Cortex of kidney (tissue), 1 donor: ENCODE measurements at places on chromosomes 16 and 17.

- no peak for DNase-seq
Measured at GRCh38 chr17:73304438-73304837, 7.4 kb downstream of the CDC42EP4 start.

DNA sequence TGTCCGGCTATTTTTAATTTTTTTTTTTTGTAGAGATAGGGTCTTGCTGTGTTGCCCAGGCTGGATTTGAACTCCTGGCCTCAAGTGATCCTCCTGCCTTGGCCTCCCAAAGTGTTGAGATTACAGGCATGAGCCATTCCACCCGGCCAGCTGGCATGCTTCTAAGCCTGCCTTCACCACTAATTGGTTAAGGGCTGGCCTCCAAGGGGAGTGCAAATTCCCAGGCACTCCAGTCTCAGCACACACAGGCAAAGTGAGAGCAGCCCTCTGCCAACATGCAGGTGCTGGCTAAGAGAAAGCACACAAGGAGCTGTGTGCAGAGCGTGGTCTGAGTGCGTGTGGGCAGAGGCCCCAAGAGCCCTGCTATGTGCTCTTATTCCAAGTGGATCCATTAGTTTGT, 149.8 kb upstream of the HS3ST2 start:
- DNase-seq, result no peak

- DNase-seq, result no peak
Measured at GRCh38 chr16:74698222-74698621, 2.4 kb downstream of the MLKL start.

- no peak for DNase-seq
Measured at GRCh38 chr16:66030036-66030435, 336.5 kb upstream of the CDH5 start.

DNA sequence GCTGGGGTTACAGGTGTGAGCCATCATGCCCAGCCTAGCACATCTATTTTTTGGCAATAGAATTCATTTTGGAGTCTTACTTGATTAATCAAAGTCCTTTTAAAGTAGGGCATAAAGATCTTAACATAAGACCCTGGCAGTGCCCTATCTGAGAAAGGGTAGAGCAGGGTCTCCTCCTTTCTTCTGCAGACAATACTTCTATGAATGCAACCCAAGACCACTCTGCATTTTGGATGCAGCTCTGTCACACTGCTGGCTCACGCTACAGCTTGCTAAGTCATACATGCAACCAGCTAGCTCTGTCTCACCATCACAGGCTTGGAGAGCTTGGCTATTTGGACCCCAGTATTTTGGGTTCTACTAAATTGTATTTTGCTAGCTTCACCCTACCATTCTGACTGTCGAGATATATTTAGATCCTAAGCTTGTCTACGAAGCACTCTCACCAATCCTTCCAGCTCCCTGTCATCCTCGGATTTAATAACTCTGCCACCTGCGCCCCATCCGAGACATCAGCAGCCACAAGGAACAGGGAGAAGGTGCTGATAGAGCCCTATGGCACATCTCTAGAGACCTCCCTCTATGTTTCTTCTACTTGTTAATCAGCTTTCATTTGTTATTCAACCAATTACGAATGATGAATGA, 45.1 kb downstream of the RBFOX3 start:
- DNase-seq, result no peak

- DNase-seq, result no peak
Measured at GRCh38 chr17:78488156-78488555, 89.0 kb downstream of the DNAH17 start.

DNA sequence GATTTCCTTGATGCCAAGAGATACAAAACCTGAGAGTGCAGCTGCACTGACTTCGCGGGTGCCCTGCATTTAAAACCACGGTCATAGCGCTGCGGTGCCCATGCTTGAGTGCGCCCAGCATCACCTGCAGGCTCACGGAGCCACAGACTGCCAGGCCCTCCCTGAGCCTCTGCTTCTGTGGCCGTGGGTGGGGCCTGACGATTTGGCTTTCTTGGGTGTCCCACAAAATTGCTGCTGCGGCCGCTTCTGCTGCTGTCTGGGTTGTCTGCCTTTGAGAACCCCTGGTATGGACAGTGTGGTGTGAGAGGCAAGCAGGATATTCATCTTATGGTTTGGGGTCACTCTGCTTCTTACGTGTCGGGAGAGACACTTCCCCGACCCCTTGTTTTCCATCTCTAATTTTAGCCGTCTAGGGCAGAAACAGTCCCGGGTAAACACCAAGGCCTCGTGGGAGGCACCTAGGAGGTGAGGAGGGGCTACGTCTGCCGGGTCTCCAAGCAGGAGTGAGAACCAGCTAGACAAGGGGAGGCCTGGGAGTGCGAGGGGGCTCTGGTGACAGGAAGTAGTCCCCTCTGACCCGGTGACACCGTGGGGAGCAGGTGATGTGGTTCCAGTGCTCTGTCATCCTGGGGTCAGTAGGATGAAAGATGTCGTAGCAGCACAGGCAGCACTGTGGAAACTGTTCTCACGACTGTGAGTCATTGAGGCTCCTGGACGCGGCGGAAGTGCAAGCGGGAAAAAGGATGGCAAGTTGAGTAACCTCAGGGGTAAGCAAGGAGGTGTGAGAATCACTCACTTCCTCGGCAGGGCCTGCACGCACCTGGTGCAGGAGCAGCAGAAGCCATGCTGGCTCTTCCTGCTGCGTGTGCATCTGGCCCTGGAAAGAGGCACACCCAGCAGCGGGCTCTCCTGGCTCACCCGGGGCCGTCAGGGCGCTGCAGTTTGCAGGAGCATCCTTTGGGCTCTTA, 176.3 kb downstream of the RPTOR start:
- DNase-seq, result no peak

GRCh38 chr17:42514867-42515266, 21.2 kb upstream of the NAGLU start:
- no peak for DNase-seq

DNA sequence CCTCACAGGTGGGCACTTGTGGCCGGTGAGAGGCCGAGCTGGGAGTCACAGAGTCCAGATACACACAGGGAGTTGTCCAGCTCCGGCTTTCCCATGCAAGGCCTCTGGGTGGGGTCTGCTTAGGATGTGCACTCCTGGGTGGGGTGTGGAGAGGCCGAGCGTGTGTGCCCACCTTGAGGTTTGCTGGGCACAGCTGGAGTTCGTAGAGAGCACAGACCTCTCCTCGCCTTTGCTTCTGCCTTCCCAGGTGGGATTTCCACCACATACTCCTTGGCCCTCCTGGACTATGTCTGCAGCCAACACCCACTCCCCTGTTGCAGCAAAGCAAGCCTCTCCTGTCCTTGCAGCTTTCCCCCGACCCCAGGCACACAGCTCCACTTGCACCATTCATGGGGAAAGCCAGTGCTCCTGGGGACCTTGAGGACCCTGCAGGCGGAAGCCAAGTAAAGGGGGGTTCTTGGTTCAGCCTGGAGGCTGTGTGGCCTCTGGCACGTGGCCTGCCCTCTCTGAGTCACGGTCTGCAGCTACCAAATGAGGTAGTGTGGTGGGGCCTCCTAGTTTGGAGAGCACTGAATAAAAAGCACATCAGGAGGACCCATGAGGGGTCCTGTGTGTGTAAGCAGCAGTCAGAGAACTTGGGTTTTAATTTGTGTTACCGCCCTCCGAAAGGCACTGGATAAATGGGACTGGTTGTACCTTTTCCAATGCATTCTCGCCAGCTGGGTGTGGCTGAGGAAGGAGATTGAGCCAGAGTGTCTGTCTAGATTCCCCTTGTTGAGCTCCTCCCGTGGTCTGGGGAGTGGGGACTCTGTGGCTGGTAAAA, 31.5 kb downstream of the MPRIP start:
- no peak for DNase-seq

DNA sequence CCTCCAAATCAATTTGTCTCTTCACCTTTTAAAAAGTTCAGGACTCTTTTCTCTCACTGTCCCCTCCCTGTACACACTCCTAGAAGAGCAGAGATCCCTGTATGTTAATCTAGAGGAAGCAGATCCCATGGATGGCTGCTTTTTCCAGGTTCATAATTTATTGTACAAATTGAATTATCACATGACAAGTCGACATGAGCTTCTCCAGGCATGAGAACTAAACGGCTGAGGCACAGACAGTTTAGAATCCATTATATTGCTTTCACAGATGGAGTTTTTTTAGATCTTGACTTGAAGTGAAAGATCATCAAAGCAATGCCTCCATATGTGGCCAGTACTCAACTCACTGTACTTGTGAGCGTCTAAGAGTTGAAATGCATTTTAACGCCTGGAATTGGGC, 47.9 kb downstream of the RGS9 start:
- no peak for DNase-seq

DNA sequence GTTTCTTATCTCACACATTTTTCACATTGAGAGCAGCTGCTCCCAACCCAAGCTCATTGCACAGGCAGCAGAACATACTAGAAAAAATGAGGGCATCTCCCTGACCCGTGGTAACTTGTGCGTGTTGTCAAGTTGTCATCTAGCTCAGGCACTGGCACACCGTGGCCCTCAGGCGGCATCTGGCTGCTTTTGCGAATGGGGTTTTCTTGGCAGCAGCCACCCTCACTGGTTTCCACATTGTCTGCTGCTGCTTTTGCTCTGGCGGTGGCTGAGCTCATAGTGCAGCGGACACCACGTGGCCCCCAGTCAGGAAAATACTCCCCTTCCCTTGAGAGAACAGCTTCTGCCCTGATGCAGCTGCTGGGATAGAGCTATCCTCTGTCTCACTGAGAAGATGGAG, 9.4 kb upstream of the TEDC2 start:
- DNase-seq, result no peak
